ENCODE measurements at places on chromosomes 12 and 14.

DNA sequence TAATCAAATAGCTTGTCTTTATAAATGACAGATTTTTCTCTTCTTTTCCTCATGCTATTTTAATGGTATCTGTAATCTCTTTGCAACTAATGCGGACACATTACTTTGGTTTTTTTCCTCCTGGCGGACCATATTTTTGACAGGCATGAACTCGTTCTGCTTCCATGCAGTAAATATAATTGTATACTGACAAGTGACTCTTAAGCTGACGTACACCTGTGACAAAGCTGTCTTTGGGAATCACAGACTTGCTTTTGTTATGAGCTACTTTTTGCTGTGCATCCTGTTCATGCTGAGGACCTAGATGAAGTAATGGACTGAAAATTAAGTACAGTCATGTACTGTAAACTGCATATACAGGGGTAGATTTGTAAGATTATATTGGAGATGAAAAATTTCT lies 434.3 kb upstream of the TMTC1 start:
- no peak for DNase-seq

GRCh38 chr12:54463034-54463433 lies 10.4 kb downstream of the GTSF1 start:
- DNase-seq: no peak

DNA sequence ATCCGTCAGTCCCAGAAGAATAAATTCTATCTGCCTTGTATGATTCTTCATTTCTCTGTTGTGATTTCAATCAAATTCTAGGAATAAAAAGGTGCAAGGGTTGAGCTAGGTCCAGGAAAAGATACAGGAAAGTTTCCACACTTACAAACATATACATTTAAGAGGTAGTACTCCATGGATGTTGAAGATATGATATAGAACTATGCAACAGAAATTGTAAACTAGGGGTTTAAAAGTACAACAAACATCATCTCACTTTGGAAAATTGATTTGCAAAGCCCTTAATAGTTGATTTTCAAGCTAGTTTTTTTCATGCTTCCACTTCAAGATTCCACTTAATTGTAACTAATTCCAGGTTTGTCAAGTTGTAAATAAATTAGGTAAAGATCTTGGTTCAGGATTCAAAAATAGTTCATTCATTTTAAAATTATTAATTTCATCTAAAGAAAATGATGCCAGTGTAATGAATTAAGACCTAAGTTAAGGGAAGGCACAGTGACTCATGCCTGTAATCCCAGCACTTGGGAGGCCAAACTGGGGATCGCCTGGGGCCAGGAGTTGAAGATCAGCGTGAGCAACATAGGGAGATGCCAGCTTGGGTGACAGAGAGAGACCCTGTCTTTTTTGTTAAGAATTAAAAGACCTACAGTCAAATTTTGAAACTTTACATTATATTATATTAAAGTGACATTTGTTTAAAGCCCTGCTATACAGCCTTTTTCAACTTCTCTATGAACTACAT lies at the start of gene OR6C70:
Gene OR6C70, minus strand, starts transcription at position 51 of the 742 bp plus-strand sequence. Its CDS starts 0 bp downstream, at position 51.
- peak; percentile 58 for DNase-seq

DNA sequence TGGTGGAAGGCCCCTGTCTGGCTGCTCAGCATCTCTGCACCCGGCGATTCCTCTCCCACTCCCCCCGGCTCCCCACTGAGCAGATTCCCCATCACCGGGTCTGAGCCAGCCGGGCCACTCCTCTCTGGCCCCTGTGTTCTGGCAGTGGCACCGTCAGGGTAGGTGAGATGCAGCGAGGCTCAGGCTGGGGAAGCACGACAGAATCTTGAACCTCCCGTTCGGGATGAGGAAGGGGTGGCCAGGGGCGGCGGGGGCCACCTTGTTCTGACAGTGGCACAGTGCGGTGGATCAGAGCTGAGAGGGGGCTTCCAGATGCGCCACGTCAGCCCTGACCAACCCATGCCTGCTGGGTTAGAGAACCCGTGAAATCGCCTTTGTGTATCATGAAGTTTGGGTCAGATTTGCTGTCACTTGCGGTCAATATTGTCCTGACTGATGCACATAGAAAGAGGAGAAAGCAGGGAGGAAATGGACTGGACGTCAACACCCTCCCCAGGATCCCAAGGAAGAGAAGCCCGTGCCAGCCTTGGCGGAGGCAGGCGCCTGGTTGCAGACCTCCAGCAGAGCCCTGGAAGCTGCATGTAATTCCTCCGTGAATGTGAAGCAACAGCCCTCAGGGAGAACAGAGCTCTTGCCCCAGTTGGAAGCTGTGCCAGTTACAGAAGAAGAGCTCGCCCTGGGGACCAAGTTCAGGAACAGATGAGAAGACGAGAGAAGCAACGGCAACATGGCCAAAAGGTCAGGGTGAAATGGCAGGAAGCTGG lies 137.1 kb upstream of the SFSWAP start:
- DNase-seq: no peak

Measured in ecto neural progenitor cell (in vitro differentiated cells).